ENCODE measurements at places on chromosomes 6 and 20.
A peak's percentile ranks its signal among the peaks of the same experiment; 100 is the strongest.

DNA sequence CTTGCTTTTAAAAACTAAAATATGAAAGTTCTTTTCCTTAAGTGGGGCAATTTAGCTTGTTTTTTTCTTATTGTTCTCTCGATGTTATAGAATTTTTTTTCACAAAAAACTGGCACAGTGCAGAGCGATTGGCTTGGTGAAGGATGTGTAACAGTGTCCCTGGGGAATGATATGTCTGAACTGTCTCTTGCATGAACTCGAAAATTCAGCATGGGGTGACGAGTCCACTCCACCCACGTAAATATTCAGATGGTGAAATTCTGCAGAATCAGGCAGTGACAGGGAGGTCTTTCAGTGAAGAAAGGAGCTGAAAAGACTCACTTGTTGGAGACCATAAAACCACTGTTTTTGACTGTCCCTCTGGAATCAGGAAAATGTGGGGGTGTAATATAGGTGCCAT, 505.3 kb downstream of the MMUT start:
- no peak for DNase-seq

DNA sequence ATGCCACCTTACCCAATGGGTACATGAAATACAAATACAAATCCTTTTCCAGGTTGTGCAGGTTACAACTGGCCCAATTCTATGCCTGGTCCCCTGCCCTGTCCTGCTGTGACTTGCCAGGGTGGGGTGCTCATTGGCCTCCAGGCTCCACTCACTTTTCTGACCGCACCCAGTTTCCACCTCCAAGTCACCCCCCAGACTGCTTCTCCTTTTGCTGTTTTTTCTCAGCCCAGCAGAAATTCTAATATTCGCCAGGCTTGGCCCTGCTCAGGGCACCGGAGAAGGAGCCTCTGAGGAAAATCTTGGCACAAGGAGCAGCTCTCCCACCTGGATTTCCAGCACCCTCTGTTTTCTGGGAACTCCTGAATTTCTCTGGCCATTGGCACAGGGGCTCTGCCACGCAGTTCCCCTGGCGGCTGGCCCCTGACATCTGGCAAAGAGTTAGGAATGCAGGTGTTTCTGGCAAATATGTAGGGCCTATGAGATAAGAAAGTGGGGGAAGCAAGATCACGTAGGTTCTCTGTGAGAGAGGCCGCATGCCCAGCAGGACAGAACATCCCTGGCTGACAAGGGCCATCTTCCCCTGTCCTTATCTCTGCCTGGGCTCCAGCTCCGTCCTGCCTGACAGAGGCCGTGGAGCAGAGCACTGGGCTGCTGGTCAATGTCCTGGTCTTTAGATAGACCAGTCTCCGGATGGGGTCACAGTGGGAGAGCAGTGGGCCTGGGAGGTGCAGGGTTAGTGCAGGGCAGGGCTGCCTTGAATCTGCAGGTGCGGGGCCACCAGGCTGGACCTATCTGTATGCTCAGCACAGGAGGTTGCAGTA, 2.9 kb upstream of the RAET1E start:
- peak; percentile 19 for DNase-seq

- DNase-seq = no peak
These were observed 37.6 kb upstream of the PTPRK start for GRCh38 chr6:128558021-128558420.

DNA sequence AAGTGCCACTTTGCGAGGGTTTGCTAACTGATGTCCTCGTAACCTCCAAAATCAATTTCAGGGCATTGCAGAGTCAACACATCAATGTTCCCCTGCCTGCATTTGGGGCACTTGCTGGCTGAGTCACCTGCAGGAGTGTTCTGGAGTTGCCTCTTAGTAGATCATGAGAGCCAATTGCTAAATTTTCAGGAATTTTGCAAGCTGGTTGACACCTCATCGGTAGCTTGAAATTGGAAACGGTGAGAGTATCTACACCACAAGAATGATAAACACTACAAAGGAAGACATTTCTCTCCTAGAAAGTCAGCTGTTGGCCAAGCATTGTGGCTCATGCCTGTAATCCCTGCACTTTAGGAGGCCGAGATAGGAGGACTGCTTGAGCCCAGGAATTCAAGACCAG, 10.8 kb upstream of the BFSP1 start:
- no peak for DNase-seq

- no peak for DNase-seq
These were observed 463.6 kb downstream of the C6orf118 start for GRCh38 chr6:164845773-164846172.

DNA sequence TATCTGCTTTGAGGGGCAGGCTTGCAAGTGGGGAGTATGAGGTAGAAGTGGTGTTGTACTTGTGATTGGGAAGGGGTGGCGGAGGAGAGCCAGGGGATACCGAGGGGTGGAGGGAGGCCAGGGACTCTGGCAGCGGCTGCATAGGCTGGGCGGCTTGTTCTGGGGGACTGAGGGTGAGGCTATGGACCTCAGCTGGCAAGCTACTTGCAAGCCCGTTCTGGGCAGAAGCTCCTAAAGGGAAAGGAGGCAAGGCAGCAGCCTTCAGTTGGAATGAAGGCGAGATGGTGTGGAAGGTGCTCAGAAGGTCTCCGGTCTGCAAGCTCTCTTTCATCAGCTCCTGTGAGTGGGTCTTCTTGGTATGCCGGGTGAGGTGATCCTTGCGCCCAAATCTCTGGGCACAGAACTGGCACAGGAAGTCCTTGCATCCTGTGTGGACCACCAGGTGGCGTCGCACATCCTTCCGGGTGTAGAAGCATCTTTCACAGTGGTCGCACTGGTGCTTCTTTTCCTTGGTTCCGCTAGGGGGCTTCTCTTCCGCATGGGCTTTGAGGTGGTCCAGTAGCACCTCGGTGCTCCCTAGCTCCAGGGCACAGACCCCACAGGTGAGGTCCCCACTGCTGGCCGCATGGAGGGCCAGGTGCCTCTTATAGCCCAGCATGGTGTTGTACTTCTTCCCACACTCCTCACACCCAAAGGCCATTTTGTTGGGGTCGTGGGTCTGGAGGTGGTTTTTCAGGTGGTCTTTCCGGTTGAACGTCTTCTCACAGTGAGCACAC, 66.0 kb downstream of the PLAGL1 start:
- DNase-seq = peak; percentile 91

DNA sequence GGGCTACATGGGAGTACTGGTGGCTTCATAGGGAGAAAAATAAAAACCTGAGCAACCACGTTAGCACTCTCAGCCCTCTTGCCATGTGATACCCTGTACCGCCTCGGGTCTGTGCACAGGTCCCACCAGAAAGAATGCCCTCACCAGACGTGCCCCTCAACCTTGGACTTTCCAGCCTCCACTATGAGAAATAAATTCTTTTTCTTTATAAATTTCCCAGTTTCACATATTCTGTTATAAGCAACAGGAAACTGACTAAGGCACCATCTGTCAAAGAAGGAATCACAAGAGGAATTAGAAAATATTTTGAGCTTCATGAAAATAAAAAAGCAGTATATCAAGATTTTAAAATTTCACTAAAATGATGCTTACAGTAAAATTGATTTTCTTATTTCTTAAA, 168.4 kb upstream of the BMP5 start:
- no peak for DNase-seq

- no peak for DNase-seq
These were observed 29.6 kb upstream of the LGSN start for GRCh38 chr6:63349401-63349800.

DNA sequence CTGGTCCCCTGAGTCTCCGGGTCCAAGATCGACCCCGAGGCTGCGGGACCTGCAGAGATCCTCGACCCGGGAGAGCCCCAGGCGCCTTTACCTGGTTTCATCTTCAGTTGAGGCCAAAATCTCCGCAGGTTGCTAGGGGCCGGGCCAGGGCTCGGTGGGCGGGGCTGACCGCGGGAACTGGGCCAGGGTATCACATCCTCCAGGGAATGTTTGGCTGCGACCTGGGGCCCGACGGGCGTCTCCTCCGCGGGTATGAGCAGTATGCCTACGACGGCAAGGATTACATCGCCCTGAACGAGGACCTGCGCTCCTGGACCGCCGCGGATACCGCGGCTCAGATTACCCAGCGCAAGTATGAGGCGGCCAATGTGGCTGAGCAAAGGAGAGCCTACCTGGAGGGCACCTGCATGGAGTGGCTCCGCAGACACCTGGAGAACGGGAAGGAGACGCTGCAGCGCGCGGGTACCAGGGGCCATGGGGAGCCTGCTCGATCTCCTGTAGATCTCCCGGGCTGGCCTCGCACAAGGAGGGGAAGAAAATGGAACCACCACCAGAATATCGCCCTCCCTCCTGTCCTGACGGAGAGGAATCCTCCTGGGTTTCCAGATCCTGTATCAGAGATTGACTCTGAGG, 53.8 kb upstream of the POLR1H start:
- no peak for DNase-seq

DNA sequence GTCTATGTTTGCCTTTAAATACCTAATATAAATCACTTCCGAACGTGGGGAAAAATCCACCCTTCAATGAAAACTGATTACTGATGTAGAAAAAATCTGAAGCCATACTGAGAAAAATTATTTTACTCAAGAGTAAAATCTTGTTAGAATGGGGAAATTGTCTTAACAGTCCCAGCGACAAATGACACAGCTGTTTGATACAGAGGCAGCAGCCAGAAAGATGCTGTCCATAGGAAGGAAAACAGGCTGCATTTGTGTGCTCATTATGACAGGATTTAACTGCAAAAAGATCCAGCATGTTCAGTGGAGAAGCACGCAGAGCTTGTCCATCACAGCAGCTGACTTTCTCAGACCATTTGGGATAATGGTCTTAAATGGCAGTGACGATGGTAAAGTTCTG, 443.0 kb downstream of the TFAP2B start:
- no peak for DNase-seq

GRCh38 chr6:133834472-133835170, 54.3 kb upstream of the TCF21 start:
- DNase-seq = no peak

- DNase-seq = no peak
These were observed 72.2 kb downstream of the SASH1 start for GRCh38 chr6:148414836-148415235.

- DNase-seq = no peak
These were observed 56.3 kb downstream of the FOXO3 start for GRCh38 chr6:108616973-108617372.

DNA sequence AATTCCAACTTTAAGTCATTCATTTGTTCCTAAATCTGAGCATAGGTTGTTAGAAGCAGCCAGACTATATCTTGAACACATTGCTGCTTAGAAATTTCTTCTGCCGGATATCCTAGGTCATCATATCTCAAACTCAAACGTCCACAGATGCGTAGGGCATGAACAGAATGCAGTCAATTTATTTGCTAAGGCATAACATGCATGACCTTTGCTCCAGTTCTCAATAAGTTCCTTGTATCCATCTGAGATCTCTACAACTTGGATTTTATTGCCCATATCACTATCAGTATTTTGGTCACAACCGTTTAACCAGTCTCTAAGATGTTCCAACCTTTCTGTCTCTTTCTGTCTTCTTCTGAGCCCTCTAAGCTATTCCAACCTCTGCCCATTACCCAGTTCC, 210.9 kb upstream of the MANEA start:
- DNase-seq = no peak

- DNase-seq = no peak
These were observed 334.7 kb upstream of the JAG1 start for GRCh38 chr20:11008444-11009033.

GRCh38 chr6:12436224-12436623, 146.1 kb downstream of the EDN1 start:
- DNase-seq = no peak

GRCh38 chr20:32934580-32934979, 69.7 kb downstream of the SUN5 start:
- no peak for DNase-seq

- no peak for DNase-seq
These were observed 730.5 kb upstream of the MAP3K7 start for GRCh38 chr6:91317247-91317835.
